ENCODE measurements at places on chromosomes 4 and X.

DNA sequence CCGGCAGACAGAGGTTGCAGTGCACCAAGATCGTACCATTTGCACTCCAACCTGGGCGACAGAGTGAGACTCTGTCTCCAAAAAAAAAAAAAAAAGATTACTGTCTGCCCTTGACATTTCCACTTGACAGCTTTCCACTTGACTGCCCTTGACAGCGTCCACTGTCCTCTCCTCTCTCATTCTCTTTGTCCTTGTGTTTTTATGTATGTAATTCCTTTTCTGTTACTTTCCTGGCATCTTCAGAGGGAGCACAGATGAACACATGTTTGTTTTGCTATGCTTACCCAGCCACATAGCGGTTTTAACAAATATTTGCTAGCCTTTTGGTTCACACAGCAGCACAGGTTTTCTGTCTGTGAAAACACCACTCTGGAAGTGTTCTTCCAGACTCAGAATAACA, 26.2 kb downstream of the SYAP1 start:
- DNase-seq = no peak

DNA sequence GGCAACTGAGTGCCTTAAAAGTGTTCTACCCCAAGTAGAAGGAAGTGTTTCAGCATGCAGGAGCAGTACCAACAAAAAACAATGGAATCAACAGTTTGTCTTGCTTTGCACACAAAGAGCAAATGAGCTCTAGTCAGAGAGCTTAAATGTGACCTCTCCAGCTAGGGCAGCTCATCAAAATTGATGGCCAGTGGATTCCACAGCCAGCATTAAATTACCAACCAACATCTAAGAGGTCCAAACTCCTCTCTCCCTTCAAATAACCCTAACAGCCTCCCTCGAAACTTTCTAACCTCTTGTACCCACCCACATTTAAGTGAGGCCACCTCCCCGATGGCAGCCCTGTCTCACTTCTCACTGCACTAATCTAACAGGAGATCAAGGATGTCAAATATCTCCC, 219.9 kb downstream of the CHIC2 start:
- no peak for DNase-seq

- no peak for DNase-seq
Measured at GRCh38 chrX:110532581-110532931, 173.9 kb downstream of the RTL9 start.

DNA sequence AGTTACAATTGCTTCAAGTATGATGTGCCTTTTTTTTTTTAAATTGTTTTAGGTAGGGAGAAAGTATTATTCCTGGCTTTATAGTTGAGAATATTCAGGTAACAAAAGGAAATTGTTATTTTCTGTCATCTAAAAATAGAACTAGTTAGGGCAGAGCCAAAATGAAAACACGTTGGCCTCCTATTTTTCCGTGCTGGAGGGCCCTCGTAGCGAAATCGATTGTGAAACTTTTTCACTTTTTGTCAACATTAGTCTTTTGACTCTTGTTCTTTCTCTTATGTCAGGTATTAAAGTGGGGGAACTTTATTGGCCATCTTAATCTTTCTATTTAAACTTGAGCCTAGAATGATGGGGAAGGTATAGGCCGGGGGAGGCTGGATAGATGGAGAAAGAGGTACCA, 104.9 kb downstream of the ARHGAP10 start:
- no peak for DNase-seq

GRCh38 chr4:2261853-2262144, at the start of gene MXD4:
MXD4 (minus strand) TSS chr4:2262109; CDS start chr4:2261980, 129 bp downstream.
- DNase-seq = no peak

- peak; percentile 63 for DNase-seq
Measured at GRCh38 chr4:77434299-77435092, 171.1 kb upstream of the CXCL13 start.

DNA sequence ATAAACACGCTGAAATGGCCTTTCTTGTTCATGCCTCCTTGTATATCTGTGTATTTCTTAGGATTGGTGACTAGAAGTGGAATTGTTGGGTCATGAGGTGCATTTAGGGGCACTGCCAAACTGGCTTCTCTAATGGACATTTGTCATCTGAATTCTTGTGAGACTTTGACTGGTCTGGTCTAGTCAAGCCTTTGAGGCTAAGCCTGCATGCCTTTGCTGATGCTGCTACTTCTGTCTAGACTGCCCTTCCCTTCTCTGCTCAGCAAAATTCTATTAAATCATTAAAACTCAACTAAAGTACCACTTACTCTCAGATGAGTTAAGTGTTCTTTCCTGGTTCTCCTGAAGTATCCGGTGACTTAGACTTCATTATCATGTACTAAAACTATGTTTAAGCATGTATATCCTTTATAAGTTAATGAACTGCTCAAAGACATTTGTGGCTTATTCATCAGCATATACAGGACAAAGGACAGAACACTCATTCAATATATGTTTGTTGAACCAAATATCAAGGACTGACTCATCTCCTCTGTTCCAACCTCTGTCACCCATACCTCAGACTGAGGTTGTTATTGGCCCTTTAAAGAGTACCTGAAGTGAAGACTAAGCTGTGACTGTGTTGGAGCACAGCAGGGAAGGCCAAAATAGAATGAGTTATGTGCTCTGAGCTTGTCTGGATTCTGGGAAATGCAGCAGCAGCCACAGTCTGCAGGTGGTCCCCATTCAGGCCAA, 9.0 kb downstream of the TCEAL1 start:
- no peak for DNase-seq

- no peak for DNase-seq
Measured at GRCh38 chrX:131791608-131792355, 231.3 kb upstream of the STK26 start.

GRCh38 chr4:8202108-8203051, 3.3 kb downstream of the SH3TC1 start:
- no peak for DNase-seq

GRCh38 chr4:98993419-98994071, 2.0 kb upstream of the METAP1 start:
- no peak for DNase-seq

- DNase-seq = no peak
Measured at GRCh38 chr4:56389558-56389957, 2.3 kb upstream of the AASDH start.

- no peak for DNase-seq
Measured at GRCh38 chr4:38663090-38663800, 754 bp upstream of the KLF3 start.

DNA sequence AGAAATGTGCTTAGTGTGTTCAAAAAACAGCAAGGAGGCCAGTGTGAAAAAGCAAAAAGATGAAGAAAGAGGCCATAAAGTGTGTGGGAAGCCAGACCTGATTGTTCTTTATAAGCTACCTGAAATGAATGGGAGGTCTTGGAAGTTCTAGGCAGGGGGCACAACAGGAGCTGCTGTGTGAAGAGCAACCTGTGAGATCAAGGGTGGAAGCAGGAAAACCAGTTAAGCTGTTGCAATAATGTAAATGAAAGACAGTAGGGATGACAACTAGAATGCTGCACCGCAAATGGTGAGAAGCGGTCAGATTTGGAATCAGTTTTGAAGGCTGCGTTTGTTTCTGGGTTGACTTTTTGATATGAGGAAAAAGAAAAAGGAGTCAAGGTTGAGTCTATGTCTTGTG, 123.5 kb downstream of the TMEM144 start:
- no peak for DNase-seq

- no peak for DNase-seq
Measured at GRCh38 chr4:156756118-156756517, 215.5 kb downstream of the PDGFC start.

- no peak for DNase-seq
Measured at GRCh38 chrX:643241-643595, 12.6 kb downstream of the SHOX start.

- DNase-seq = no peak
Measured at GRCh38 chr4:8081621-8082516, 76.7 kb downstream of the ABLIM2 start.

DNA sequence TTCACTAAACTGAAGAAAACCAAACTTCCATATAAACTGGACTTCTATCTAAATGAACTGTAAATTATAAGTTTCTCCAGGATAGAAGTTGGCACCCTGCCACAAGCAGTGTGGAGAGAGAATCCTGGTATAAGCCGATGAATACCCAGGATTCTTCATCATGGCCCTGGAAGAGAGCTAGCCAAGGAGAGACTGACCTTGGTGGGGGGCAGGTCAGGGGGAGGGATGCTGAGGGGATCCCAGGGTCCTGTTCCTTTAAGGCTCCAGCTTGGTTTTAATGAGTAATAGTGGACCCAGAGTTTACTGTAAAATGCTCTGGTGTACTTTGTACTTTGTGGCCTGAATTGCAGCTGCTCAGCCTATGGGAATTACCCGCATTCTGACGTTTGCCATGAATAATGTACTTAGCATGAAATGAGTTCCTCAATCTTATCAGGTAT, 16.9 kb downstream of the RASSF6 start:
- DNase-seq = no peak

DNA sequence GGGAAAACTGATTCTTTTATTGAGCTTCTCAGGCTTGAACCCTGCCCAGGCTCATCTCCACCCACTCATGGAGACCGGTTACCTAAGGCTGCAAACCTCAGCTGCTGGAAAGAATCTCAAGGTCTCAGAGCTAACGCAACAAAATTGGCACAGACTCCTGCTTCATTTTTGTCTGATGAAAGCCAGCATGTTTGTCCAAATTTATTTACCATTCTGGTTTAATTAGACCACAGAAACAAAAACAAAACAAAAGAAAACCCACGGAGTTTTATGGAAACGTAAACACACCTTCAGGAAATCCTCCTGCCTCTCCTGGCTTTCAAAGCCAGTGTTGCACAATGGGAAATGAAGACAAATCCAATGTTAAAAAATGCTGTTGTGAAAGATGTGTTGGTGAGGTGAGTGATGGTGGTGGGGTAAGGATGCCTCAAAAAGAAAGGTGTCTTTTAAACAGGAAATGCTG, 56.4 kb upstream of the PDLIM3 start:
- no peak for DNase-seq

- no peak for DNase-seq
Measured at GRCh38 chr4:42280327-42281095, 116.8 kb upstream of the SHISA3 start.
